Activated CD4-positive, CD25-positive, alpha-beta regulatory T cell treated with anti-CD3 and anti-CD28 coated beads, Interleukin-2, amount 50 U/mL, for 72 hours (primary cell): ENCODE measurements at places on chromosomes 3 and 15.

- DNase-seq, result no peak
These were observed 23.8 kb downstream of the USP3 start for GRCh38 chr15:63528138-63528659.

DNA sequence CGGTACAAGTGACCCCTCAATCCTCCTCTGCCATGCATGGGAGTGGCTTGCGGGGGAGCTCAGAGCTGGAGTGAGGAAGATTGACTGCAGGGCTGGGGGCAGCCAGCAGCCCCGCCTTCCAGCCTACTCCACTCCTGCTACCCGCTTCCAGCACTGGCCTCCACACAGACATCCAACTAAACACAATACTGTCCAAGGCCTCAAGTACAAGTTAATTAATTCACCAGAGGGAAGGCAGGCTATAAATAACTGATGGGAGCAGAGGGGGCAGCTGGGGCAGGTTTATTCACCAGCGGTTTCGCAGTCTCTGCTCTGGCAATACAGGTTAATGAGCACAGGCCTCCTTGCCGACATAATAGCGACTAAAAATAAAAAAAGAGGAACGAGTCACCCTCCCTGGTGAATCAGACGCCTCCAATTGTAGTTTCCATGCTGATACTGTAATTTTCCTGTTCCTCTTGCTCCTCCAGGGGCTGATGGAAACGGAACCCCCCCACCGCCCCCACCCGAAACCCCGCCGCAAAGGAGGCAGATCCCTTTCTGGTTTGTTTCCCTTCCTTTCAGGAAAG lies 166.4 kb upstream of the TLE3 start:
- no peak for DNase-seq

- DNase-seq, result no peak
These were observed 116.9 kb downstream of the SLC9A9 start for GRCh38 chr3:143731320-143731719.

DNA sequence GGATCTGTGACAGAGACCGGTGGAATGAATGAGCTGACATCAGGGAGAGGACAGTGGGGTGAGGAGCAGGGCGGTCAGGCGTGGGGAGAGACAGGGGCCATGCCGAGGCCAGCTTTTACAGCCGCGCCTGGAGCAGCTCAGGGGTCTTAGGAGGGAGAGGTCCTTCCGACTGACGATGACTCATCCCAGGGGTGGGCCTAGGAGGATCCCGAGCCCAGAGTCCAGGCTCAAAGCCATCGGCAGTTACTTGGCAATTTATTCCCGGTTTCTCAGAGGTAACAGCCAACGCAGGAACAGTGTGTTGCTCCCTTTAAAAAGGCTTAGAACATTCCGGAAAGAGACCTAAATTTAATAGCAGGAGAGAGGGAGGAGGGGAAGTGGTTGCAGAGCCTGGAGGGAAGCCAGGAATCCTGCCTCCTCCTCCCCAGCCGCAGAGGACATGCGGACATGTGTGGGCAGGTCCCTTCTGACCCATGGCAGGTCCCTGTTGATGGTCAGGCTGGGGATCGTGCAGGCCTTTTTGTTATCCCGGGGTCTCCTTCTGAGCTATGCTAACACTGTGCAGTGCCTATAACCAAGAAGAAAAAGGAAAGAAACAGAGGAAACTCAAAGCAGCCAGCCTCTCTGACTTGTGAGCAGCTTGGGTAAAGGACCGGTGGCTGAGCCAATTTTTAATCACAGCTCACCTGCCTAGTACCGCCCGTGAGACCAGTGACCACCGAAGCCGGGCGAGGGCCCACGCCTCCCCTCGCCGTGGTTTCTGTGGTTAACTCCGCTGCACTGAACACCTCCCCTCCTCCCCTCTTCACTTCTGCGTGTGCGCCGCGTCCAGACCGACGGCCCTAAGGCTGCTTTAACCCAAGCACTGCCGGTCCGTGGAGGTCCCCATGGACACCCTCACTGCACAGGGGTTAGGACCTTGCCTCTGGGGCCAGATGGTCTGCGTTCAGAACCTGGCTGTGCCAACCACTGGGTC lies 392.4 kb upstream of the PROK2 start:
- no peak for DNase-seq

DNA sequence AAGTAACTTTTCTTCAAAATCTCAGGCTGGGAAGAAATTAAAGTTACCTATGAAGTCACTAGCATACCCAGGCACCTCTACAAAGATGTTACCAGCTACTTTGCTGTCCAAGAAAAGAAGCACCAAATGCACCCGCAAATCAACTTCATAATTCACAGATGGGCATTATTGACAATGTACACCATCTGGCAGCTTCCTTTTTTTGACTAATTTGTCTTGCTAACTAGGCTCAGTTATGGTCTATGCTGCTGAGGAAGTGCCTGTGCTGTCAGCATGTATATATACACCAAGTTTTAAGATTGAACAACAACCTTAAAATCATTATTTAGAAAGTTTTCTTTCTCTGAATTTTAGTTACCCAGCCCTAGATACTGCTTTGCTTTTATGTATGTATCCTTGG lies 93.8 kb downstream of the NSUN3 start:
- DNase-seq, result no peak

- DNase-seq, result no peak
These were observed 22.6 kb upstream of the DUSP7 start for GRCh38 chr3:52078781-52079560.

DNA sequence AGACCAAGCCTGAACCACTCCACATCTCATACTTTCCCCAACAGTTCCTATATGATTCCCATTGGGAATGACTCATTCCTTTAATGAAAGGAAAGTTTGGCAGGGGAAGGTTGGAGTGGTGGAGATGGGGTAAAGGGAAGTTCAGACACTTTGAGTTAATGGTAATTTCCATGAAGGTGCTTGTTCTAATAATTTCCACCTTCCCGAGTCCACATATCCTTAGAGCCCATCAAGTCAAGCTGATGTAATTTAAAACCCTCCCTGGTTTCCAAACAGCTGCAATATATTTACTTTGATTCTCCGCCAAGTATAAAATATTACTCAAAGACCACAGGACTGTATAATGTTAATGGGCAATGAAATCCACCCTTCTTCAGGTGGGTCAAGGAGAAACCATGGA lies 95.0 kb upstream of the GALNT15 start:
- no peak for DNase-seq

DNA sequence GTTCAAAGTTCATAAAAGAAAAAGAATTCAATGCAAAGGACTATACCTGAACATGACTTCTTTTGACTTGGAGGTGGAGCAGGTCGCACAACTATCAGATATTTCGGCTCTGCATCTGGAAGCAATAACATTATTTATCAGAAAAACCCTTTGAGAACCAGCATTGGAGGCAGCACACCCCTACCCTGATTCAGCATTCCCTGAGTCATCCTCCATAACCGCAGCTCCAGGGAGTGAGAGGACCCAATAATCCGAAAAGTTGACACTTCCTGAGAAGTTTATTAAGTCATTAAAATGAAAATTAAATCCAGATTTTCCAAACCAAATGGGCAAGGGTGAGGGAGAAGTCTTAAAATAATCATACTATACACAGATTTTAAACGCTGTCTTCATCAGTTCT lies 90.6 kb downstream of the ABI3BP start:
- no peak for DNase-seq

DNA sequence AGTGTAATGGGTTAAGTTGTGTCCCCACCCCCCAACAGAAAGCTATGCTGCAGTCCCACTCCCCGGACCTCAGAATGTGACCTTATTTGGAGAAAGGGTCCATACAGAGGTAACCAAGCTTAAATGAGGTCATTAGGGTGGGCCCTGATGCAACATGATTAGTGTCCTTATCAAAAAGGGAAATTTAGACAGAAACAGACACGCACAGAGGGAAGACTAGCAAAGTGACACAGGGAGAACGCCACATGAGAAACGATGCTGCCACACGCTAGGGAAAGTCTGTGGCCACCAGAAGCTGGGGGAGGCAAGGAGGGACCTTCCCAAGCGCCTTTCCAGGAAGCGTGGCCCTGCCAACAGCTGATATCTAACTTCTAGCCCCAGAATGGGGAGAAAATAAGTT lies 65.4 kb downstream of the RPN1 start:
- DNase-seq, result no peak

DNA sequence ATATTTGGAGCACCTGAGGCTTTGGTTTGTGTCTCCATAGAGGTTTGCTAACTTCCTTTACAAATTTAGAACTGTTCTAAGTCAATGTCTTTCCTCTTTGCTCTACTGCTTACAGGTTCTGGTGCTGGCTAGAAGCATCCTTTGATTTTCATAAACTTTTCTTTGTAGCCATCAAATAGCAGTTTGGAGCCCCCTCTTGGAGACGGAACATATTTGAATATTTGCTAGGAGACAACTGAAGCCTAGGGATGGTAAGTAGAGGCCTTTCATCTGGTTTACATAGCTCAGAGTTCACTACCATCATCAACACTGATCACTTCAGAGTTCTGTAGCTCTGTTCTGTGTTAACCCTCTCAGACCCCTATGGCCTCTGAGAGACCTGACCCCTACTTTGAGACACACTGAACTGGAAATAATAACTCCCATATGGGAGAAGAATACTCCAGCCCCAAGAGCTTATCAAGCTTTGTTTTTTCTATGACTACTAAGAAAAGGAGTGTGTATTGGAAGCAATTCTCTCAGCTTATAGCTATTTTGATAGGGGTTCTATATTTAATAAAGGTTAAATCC lies 420.4 kb downstream of the EPHA3 start:
- DNase-seq, result no peak

- DNase-seq, result no peak
These were observed 536.8 kb downstream of the CADM2 start for GRCh38 chr3:85495602-85496001.

GRCh38 chr3:107524841-107525643 lies 2.3 kb downstream of the BBX start:
- DNase-seq, result peak; percentile 48

DNA sequence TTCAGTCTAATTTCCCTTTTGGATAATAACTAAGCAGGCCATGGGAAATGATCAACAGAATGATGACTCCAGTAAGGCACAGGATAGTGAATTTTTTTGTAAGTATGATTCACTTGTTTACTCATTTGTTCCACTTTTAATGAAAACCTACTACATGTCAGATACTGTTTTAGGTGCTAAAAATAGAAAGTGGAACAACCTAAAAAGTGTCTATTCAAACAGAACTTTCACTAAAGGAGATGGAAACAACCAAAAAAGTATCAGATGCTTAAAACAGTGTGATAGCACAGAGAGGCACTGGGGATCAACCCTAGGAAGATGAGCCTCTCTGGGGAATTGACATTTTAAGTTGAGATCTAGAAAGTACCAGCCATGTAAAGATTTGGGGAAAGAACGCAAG lies 11.1 kb downstream of the RYK start:
- no peak for DNase-seq

DNA sequence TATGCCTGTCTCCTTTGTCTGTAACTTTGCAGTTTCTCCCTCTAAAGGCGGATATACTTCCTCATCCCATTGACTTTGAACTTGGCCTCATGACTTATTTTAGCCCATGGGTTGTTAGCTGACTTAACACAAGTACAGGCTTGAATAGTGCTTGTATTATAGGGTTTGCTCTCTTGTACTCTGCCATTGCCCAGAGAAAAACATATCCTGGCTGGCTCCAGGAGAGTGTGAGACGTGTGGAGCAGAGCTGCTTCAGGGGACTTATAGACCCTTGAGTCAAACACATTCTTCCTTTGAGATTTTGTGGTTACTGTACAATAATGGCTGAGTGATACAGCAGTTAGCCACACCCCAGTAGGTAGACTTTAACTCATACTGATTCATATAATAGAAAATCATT lies 124.0 kb downstream of the RAP2B start:
- no peak for DNase-seq

- no peak for DNase-seq
These were observed 13.5 kb downstream of the BFSP2 start for GRCh38 chr3:133413161-133414020.

- DNase-seq, result no peak
These were observed 15.6 kb upstream of the KY start for GRCh38 chr3:134666466-134666865.

DNA sequence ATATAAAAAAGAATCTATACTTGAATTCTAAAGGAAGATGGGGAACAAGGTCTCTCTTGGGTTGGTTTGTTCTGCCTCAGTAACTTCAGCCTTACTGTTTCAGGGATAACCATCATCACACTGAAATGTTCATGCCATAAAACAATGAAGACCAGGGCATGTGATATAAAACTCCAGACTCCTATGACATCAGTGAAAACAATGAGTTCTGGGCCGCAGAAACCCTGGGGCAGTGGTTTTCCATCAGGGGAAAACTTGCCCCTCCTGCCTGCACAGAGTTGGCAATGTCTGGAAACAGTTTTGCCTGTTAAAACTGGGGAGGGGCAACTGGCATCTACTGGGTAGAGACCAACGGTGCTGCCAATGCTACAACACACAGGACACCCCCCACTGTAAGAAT lies 46.8 kb downstream of the CA12 start:
- no peak for DNase-seq

GRCh38 chr15:33200444-33200843 lies 5.9 kb upstream of the FMN1 start:
- no peak for DNase-seq

GRCh38 chr15:51267703-51268083 lies 70.7 kb downstream of the CYP19A1 start:
- no peak for DNase-seq

DNA sequence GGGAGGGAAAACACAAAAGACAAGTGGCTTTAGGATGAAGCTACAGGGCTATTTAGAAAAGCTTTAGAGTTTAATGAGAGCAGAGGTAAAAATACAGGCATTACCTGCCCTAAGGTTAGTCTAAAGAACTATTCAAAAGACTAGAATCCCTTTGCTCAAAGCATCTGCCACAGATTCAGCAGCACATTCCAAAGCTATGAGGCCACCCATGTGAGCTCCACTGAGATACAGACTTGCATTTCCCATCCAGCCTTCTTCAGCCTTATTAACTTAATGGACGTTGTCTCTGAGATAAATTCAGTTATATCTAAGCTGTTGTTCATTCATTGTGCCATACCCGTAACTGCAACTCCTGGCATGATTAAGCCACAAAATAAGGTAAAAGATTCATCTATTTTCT lies 25.4 kb downstream of the CXCR6 start:
- no peak for DNase-seq

DNA sequence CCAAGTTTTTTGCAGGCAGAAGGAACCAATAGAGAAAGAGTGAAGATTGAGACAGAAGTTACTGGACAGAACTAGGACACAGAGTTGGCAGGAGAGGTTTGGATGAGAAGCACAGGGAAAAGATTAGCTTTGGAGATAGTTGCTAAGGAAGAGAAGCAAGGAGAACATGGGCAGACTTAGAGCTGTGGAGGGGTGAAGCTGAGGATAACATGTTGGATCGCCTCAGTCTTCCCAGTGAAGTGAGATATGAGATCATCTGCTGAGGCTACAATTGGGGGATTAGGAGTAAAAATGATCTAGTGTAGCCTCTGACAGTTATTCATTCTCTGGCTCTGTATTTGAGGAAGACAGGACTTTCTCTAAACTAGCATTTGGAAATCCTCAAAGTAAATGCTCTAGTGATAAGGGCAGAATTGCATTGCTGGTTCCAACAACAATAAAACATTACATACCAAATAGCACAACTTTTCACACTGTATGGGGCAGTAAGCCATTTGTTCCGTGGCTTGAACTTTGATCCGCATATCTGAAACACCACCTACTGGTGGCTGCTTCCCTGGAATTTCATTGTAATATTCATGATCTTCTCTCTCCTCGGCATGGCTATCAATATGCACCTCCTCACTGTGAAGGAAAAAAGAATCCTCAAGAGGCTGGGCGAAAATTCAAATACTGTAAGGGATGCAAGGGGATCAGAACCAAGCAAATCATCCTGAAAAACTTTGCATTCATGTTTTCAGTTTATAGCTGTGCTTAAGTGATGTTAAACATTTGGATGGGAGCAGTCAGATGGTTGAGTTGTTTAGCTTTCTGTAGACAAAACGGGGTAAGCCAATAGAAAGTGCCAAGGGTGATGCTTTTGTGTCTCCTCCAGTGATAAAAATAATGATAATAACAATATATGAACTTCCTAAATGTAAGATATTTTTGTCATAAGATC lies 22.2 kb upstream of the EID1 start:
- DNase-seq, result no peak
